Progenitor cell of endocrine pancreas (in vitro differentiated cells): ENCODE measurements at places on chromosomes 13 and 19.

GRCh38 chr13:75908141-75908540 is 272.0 kb downstream of the LMO7 start:
- DNase-seq = no peak

DNA sequence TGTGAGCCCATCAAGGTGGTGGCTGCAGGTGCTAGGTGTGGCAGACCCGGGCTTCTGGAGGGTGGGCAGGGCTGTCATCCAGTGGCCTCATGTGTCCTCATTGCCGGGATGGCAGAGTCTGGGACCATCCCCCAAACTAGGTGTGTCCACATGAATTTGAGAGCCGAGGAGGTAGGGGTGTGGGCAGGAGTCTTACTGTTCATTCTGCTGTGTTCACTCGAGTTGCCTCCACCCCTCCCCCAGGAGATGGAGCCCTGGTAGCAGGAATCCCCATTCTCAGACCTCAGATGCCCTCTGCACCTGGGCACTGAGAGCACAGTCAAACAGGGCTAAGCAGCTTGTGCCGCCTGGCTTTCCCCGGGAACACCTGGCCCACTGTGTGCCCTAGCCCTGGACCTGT is 22.4 kb downstream of the NAXD start:
- DNase-seq = no peak

DNA sequence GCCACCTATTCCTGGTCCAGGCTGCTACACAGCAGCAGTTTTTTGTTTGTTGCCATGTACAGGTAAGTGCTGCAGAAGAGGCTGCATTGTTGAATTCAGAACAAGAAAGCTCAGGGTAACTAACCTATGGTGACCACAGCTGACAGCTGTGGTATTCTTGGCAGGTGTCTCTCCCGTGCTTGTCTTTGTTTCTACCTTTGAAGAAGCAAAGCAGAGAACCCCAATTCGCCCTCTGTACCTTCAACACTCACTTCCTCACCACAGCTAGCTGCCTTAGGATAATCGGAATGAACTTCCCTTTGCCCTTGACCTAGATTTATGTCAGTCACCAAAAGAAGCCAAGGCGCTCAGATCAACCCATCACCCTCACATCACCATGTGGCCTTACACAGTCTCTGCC is 1703.3 kb upstream of the SLC10A2 start:
- DNase-seq = no peak

DNA sequence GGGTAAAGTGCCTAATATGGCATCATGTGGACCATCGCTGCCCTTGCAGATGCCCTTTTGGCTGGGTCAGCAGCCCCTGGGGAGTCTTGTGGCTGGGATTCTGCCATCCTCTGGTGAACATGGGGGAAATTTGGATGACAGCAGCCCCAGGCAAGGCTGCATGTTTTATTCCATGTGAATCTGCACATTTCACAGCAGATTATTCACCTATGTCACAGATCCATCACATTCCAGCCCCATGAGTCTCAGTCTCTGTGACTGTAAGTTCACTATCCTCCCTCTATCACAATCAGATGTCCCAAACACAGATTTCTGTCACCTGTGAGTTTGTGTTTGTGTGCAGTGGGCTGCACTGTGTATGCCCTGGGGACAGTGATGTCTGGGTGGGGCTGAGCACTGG is 36.8 kb upstream of the PSG9 start:
- DNase-seq = no peak

- no peak for DNase-seq
Measured at GRCh38 chr19:39218230-39219007, 14.4 kb upstream of the SYCN start.
